ENCODE measurements at places on chromosomes 2 and 18.

DNA sequence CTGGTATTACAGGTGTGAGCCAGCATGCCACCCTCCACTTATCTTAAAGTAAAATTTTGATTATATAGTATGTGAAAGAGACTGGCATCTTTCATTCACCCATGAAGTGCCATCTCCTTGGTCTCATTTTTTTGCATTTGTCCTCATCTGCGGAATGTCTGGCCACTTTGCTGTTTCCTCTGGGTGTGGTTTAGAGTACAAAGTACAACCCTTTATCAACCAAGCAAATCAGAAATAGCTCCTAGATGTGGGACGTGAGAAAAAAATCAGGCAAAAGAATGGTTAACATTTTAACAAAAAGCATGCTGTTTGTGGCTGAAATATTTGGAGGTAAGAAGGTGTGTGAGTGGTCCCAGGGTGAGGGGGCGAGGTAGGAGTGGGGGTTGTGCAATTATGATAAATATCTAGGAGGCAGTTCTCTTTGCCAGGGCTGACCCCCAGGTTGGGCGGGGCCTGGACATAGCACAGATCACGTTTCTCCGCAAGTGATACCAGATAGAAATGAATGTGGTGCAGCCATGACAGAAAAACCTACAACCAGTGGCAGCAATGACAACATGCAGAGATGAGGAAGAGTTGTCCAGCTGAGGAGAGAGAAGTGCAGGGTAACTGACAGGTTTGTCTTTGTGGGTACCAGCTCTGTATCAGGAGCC, 115.8 kb upstream of the SERTAD2 start:
- DNase-seq: no peak

DNA sequence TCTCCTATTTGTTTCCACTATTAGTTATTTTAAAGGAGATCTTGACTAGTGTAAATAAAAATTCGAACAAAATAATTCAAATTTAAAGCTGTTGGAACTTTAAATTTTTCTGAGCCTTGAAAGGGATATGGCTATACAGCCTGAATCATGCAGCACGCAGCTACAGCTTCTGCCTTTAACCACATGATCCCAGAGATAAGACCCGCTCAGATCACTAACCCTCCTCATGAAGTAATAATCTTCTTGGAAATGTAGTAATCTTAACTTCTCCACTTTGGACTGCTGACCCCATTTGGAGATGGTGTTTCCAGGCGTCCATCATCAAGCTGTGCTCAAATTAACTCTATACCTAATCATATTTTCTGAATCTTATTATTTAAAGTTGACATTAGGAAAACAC, 336.6 kb downstream of the DSC3 start:
- DNase-seq: no peak

GRCh38 chr2:39661826-39662225, 3.9 kb upstream of the TMEM178A start:
- DNase-seq: no peak

- no peak for DNase-seq
Measured at GRCh38 chr18:10318691-10318970, 135.8 kb upstream of the APCDD1 start.

GRCh38 chr18:48151421-48152065, 221.1 kb upstream of the SMAD2 start:
- no peak for DNase-seq

DNA sequence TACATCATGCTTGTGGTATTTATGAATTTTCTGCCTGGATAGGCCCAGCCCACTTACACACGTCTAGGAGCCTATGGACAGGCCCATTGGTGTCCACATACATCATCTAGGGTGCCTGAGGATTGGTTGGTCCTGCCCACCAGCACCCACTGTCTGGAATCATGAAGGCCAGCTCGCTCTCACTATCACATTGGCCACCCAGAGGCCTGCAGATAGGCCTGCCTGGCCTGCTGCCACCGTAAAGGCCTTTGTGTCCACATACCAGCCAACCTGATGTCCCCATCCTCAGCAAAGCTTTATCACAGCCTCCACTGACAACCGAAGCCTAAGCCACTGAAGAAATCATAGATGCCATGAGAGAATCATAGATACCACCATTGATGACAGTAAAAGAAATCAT, 40.2 kb downstream of the METTL21A start:
- DNase-seq: no peak

- no peak for DNase-seq
Measured at GRCh38 chr2:237501892-237502513, 15.0 kb downstream of the MLPH start.

- no peak for DNase-seq
Measured at GRCh38 chr18:23291456-23292205, 156.3 kb downstream of the CABLES1 start.

DNA sequence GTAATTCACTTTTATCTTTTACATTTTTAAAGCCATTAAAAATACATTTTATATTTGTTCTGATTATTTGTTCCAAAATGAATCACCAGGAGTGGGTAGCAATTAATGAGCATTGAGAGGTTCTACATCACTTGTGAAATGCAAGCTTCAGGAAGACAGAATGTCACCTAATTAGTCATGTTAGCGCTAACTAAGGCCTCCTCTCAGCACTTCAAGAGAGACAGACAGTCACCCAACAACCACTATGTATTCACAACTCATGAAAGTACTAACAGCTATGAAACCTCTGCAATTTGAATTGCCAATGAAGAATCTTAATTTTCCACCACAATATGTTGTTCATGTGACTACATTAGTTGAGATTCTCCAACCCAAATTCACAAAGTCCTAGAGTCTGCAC, 611.0 kb downstream of the KCNJ3 start:
- no peak for DNase-seq

DNA sequence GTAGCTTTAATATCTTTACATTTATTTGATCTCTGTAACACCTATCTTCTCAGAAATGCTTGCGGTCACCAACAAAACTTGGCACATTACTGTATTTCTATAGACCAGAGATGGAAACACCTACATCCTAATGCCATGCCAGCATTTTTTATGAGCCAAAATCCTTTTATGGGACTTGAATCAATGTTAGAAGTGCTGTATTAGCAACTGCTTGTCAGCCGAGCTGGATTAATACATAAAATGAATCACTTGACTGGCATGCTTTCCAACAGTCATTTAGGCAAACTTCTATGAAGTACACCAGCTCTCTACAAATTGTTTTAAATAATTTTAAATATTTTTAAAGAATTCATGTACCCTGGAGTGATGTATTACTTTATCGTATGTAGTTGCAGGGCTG, 272.9 kb upstream of the NRP2 start:
- no peak for DNase-seq

DNA sequence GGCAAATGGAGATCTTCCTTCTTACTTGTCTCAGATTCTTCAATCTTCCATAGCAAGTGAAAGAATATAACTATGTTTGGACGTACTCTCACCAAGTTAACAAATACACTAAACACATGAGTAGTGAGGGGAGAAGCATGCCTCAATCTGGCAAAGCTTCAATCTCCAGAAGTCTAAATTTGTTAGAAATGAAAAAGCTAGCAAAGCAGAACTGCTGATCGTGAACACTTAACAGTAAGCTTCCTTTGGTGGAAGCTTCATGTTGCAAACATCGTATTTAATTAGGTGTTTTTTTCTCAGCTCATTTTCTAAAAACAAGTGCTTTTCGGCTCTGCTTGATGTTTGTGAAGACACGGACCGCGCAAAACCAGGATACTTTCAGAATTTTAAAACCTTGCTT, 12.7 kb upstream of the SCN1A start:
- DNase-seq: no peak

DNA sequence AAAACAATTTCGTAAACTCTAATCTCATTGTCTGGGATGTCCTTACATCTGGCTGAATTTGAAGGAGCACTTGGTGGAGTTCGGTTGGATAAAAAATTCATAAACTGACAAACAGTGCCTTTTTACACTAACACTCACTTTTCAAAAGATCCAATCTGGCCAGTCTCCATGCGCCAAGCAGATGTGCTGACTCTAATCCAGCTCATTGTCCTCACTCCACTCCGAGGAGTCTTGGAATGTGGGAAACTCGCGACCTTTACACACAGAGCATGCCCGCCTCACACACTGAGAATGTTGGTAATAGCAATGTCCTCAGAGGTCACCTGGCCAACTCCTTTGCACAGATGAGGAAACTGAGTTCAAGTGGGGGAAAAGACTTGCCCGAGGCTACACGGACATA, 66.8 kb downstream of the XDH start:
- no peak for DNase-seq

GRCh38 chr2:37358466-37358865, 14.0 kb downstream of the QPCT start:
- DNase-seq: no peak

DNA sequence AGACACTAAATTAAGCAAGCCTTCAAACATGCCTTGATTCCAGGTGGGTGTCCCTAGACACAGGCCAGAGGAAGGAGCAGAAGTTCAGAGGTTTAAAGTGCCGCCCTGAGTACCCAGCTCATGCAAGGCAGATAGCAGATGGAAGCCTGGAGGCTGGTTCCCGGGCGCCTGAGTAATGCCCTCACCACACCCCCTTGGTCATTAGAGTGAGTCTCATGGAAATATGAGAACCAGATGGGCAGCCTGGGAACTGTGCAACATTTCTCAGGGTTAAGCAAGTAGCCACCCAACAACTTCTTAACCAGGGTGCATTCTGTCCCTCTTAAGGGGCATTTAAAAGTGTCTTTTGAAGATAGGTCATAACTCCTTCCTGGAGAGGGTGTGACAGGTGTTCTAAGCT, 44.1 kb downstream of the TGFA start:
- DNase-seq: no peak

DNA sequence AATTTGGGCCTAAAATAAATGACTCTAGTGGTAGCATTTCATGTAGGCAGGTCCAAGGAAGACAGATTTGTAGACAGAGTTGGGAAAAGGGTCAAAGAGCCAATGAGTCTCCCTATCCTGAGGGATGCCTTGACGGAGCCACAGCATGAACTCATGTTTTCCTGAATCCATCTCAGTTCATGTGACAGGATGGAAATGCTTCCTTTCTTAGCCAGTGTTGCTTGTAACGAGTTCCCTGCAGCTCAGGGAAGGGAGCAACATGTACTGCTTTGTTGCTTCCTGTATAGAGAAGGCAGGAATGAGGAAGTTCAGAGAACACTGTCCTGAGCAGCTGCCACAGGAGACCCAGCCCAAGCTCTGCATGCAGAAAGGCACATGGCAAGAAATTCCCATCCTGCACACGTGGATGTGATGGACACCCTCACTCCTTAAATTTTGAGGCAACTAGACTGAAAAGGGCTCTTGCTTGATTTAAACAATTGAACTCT, 27.9 kb downstream of the TMEM17 start:
- DNase-seq: no peak

- no peak for DNase-seq
Measured at GRCh38 chr2:45291296-45291701, 282.0 kb upstream of the SIX2 start.

DNA sequence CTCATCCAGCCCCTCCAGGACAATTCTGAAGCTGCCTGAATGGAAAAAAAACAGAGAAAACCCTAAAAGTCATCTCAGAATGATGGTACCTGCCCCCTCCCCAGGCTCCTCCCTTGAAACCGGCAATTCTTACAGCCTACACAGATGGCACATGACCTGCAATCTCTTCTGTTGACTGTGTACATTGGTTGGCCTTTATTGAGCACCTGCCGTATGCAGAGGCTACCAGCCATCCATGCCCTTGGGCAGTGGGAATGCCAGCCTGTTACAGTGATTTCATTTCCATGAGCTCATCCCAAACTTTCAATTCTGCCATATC, 57.1 kb downstream of the EMX1 start:
- DNase-seq: no peak

- DNase-seq: no peak
Measured at GRCh38 chr2:69490486-69490885, 53.3 kb upstream of the NFU1 start.

GRCh38 chr2:85661139-85661858, 6.7 kb downstream of the SFTPB start:
- no peak for DNase-seq

DNA sequence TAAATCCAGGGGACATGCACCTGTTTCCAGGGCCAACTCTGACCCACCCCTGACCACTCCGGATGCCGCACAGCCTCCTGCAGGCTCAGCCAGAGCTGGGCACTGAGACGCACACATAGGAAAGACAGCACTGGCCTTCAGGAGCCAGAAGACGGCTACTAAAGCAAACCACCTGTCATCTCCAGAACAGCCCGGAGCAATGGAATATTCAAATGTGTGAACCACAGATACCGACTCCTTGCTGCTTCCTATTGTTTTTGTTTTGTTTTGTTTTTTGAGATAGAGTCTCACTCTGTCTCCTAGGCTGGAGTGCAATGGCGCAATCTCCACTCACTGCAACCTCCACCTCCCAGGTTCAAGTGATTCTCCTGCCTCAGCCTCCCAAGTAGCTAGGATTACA, 94.0 kb downstream of the LAMA1 start:
- DNase-seq: no peak

- no peak for DNase-seq
Measured at GRCh38 chr2:232240906-232241305, 137.6 kb upstream of the ALPP start.

- no peak for DNase-seq
Measured at GRCh38 chr2:176484838-176485237, 215.6 kb downstream of the MTX2 start.

Measured in T-helper 22 cell (primary cell).